Fibroblast of lung (primary cell): ENCODE measurements at places on chromosomes 7 and 10. TPM values are rescaled to one million over a fixed set of nuclear protein-coding genes. Genes with fewer than 3 reads are reported as not detected.

GPR37 gene
- 3.1 and 12.6 TPM in 2 replicates for polyA plus RNA-seq

DNA sequence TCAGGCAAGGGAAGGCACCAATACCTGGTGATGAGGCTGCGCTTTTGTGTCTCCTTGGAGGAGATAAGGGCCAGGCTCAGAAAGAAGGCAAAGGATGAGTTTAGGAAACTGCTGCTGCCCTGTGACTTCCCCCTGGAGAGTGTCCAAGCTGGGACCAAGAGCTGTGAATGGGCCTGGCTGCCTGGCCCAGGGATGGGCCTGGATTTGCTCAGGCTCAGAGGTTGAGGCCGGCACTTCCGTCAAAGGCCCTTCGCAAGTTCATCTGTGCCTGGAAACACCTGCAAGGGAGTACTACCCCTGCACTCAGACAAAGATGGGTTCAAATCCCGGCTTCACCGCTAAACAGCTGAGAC, 50.5 kb upstream of the NANOS1 start:
- no peak for DNase-seq

DNA sequence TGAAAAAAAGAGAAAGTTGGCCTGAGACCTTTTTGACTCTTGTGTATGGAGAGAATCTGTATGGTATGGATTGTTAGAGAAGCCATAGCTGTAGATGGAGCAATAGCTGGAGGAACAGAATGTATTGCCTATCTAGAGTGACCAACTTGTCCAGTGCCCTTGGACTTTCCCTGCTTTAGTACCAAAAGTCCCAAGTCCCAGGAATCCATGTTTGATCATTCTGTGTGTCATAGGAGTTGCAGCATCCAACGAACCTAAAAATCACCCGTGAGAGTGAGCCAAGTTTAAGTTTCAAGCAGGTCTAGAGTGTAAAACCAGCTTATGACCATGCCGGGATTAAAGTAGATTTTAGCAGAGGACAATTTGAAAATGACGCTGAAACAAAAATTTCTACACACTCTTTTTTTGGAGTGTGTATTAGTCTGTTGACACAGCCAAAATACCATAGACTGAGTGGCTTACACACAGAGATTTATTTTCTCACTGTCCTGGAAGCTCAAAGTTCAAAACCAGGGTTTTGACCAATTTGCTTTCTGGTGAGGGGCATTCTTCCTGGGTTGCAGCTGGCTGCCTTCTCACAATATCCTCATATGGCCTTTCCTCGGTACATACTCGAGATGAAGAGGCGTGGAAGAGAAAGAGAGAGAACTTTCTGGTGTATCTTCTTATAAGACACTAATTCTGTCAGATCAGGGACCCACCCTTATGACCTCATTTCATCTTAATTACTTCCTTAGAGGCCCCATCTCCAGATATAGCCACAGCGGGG, 36.9 kb upstream of the ZNF518A start:
- no peak for DNase-seq

- peak; percentile 63 for DNase-seq
These were observed 164.6 kb upstream of the SH2B2 start for GRCh38 chr7:102122026-102122425.
